T-helper 17 cell (primary cell): ENCODE measurements at places on chromosomes 1 and 21. TPM values are rescaled to one million over a fixed set of nuclear protein-coding genes. Genes with fewer than 3 reads are reported as not detected.
A peak's percentile ranks its signal among the peaks of the same experiment; 100 is the strongest.

Gene HSD3B1
- not detected for total RNA-seq

- H3K4me1 ChIP-seq: peaks cover 9% of the 10 kb centered on the region
- H3K27ac ChIP-seq: peak overlapping the region; percentile 37
- H3K27me3 ChIP-seq: no peaks in the 10 kb centered on the region
Measured at GRCh38 chr1:40860706-40861223, 1.4 kb downstream of the CITED4 start.

Gene ZBTB17
- 71.7 TPM for total RNA-seq

GRCh38 chr1:7422966-7423365 is 348.1 kb upstream of the VAMP3 start:
- H3K4me1 ChIP-seq: no peaks in the 10 kb centered on the region
- H3K36me3 ChIP-seq: peaks cover 3% of the 10 kb centered on the region
- peaks cover 23% of the 10 kb centered on the region for H3K27me3 ChIP-seq

DNA sequence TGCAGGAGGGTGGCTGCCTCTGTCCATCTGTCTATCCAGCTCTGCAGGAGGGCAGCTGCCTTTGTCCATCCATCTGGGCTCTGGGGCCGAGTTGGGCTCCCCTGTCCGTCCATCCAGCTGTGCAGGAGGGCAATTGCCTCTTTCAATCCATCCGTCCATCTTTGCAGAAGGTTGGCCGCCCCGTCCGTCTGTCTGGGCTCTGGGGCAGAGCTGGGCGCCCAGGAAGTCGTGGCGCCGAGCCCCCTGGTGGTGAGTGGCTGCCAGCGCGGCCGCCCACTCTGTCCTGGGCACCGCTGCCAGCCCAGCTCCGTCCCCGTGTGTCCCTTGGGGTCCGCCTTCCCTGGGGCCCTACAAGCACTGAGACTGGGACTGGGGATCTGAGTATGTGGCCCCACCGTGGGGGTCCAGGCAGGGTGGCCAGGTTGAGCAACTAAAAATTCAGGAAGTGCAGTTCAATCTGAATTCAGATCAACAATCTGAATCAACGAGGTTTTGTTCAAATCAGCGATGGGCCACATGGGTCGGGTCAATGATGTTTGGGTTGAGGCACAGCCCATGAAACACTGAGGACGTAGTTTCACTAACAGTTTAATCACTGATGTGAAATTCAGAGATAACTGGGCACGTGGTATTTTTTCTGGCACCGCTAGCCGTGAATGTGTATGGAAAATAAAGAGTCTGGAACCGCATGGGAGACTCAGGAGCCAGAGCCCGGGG is 99.1 kb upstream of the ACTRT2 start:
- no peak for DNase-seq
- no peak overlapping the region for H3K27ac ChIP-seq
- H3K4me3 ChIP-seq: no peak overlapping the region

- no peak overlapping the region for H3K27ac ChIP-seq
- peaks cover 22% of the 10 kb centered on the region for H3K27me3 ChIP-seq
- H3K36me3 ChIP-seq: no peaks in the 10 kb centered on the region
- no peaks in the 10 kb centered on the region for H3K4me1 ChIP-seq
Measured at GRCh38 chr1:56508523-56508983, 70.8 kb downstream of the PLPP3 start.

DNA sequence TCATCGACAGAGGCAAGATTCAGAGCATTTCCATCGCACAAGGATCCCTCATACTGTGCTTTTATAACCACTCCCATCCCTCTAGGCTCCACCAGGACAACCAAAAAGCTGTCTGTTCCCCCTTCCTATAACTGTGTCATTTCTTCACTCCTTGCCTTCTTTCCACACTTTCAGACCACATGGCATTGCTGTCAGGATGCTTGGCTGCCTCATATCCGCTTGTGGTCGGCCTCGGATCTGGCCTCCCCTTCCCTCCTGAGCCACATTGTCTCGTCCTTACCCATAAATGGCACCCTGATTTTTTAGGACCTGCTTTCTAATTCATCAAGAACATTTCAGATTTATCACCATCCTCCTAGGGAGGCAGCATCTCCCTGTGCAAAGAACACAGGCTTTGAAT is 80.5 kb downstream of the HIVEP3 start:
- no peak for DNase-seq
- H3K4me3 ChIP-seq: no peak overlapping the region
- peaks cover 10% of the 10 kb centered on the region for H3K36me3 ChIP-seq
- H3K27me3 ChIP-seq: no peaks in the 10 kb centered on the region
- H3K4me1 ChIP-seq: peaks cover 26% of the 10 kb centered on the region
- H3K27ac ChIP-seq: peak overlapping the region; percentile 10

Gene ARMH1
- total RNA-seq: 53.0 TPM

Gene CDCA8
- 0.70 TPM for total RNA-seq

Gene COP1
- total RNA-seq: 46.4 TPM

Gene SLC22A15
- 2.3 TPM for total RNA-seq

DNA sequence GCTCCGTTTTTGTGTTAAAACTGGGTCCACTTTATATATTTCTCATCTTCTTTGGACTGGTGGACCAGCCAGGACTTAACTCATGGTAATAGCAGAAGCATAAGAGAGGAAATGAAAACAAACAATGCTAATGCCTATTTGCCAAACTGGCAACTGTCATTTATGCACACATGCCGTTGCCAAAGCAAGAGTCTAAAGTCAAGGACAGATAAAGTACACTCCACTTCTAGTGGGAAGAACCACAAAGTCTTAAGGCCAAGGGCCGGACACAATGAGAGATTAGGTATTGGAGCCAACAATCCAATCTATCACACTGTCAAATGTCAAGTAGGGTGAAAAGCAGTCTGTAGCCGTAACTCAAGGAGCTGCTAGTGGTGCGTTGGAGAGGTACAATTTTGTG is 157.7 kb downstream of the LYPLAL1 start:
- H3K27ac ChIP-seq: no peak overlapping the region
- peaks cover 2% of the 10 kb centered on the region for H3K36me3 ChIP-seq
- H3K4me3 ChIP-seq: no peak overlapping the region
- no peak for DNase-seq
- no peaks in the 10 kb centered on the region for H3K27me3 ChIP-seq

Gene CD55
- 98.3 TPM for total RNA-seq

DNA sequence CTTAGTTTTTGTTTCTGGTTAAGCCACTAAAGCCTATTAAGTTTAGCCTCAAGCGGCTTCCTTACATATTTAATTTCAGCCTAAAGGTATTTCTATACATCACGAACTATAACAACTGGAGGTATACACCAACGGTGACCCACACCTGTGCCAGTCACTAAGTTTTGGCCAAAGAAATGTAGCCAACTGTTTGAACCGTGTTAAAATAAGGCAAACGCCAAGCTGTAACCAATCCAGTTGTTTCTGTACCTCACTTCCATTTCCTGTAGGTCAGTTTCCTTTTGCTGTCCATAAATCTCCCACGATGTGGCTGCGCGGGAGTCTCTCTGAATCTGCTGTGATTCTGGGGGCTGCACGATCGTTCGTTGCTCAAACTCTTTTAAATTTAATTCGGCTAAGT is 5.6 kb upstream of the ERO1B start:
- no peak overlapping the region for H3K4me3 ChIP-seq
- H3K4me1 ChIP-seq: peaks cover 26% of the 10 kb centered on the region
- no peak for DNase-seq
- peaks cover 8% of the 10 kb centered on the region for H3K27me3 ChIP-seq
- H3K27ac ChIP-seq: no peak overlapping the region
- no peaks in the 10 kb centered on the region for H3K36me3 ChIP-seq

Gene ECM1
- 0.70 TPM for total RNA-seq

Gene LY9
- total RNA-seq: 96.6 TPM

DNA sequence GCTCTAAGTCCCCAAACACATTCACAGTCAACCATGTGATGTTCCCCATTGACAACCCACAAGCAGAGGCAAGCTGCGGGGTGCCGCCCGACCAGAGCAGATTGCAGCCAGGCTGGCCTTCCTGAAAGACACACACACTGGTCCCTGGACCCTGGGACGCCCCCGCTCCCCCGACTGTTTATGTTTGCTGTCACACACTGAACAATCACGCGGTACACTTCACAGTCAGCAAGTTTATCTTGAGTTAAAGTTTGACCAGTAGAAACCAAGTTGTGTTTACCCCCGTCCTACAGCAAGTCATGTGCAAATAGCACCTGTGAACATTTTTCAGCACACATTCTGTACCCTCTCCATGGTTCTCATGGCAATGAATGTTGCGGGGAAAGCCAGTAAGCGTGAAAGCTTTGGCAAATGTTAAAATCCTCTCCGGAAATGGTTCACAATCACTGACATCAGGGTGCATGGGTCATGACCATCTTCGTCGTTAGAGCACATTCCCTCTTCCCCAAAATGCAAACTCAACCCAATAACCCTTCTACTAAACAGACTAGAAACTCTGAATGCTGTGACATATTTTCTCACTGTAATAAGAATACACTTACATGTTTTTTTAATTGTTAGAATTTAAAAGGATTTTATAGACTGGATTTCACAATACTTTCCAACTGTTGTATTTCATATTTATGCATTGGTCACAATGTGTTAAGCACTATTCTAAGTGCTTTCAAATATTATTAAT is 33.3 kb upstream of the IRF2BP2 start:
- no peaks in the 10 kb centered on the region for H3K36me3 ChIP-seq
- H3K27ac ChIP-seq: no peak overlapping the region
- peaks cover 3% of the 10 kb centered on the region for H3K4me1 ChIP-seq
- no peak overlapping the region for H3K4me3 ChIP-seq

DNA sequence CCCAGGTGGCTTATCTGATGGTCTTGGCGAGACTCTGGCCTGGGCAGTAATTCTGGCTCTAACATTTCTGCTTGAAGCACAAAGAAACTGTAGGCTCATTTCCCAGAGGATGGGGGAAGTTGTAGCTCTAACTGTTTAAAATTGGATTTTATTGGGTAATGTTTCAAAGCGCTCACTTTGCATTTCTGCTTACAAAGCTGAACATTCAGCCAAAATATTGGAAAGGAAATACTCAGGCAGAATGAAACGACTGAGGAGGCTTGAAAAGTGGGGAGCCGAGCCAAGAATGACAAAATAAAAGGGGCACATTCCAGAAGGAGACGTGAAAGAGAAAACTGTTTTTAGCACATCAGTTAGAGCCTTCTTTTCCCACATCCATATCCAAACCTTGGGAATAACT is 202.6 kb downstream of the GRIK1 start:
- no peak overlapping the region for H3K4me3 ChIP-seq
- H3K4me1 ChIP-seq: no peaks in the 10 kb centered on the region
- no peak overlapping the region for H3K27ac ChIP-seq
- DNase-seq: no peak
- H3K27me3 ChIP-seq: no peaks in the 10 kb centered on the region
- H3K36me3 ChIP-seq: no peaks in the 10 kb centered on the region

- DNase-seq: no peak
- peaks cover 2% of the 10 kb centered on the region for H3K36me3 ChIP-seq
- H3K4me3 ChIP-seq: peak overlapping the region; percentile 67
- H3K4me1 ChIP-seq: peaks cover 28% of the 10 kb centered on the region
- H3K27me3 ChIP-seq: no peaks in the 10 kb centered on the region
Measured at GRCh38 chr1:50724626-50725286, 235.3 kb downstream of the FAF1 start.

Gene MEX3A
- total RNA-seq: not detected

DNA sequence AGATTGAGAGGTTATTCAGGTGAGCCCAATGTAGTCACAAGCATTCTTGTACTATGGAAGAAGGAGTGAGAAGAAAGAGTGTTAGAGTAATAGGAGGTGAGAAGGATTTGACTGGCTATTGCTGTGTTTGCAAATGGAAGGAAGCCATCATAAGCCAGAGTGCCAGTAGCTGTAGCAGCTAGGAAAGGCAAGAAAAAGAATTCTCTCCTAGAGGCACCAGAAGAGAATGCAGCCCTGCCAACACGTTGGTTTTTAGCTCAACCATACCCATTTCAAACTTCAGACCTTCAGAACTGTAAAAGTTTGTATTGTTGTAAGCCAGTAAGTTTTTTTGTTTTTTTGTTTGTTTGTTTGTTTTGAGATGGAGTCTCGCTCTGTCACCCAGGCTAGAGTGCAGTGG is 8.9 kb upstream of the IL12RB2 start:
- H3K4me3 ChIP-seq: no peak overlapping the region
- no peak for DNase-seq

DNA sequence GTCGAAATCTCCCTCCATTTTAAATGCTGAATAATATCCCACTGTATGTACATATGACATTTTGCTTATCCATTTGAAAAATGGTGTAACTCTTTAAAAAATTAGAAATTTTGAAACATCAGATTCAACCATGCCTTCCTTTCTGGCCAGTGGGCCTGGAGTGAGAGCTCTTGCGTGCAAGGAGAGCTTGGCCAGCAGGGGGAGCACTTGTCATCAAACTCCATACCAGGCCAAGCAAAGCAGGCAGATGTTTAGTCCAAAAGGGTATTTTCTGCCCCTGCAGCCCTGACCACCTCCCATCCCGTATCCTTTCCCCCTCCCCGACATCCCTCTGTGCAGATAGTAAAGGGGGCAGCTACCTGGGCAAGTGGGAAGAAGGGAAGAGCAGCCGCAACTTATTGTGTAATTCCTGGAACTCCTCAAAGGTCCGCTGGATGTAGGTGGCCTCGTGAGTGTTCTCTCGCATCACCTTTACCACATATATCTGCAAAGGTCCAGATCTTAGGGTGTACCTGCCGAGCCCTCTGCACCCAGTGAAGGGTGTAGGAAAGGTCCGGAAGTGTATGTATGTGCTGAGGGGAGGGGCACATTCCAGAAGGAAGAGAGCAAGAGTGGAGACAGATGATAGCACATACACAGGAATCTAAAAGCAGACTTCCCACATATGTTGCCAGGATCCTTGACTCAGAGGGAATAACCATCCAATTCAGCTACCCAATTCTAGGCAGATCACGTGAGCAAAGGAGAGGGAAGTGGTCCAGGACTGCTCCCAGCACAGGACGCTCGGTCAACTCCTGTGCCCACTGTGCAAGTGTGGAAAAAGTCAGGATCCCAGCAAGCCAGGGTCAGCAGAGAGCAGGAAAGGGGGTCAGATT is 19.9 kb upstream of the PPP1R15B start:
- peaks cover 9% of the 10 kb centered on the region for H3K4me1 ChIP-seq
- H3K27ac ChIP-seq: peak overlapping the region; percentile 63

- no peak overlapping the region for H3K27ac ChIP-seq
- H3K27me3 ChIP-seq: no peaks in the 10 kb centered on the region
- H3K36me3 ChIP-seq: peaks cover 7% of the 10 kb centered on the region
- H3K4me3 ChIP-seq: no peak overlapping the region
Measured at GRCh38 chr1:59364037-59364436, 67.1 kb downstream of the FGGY start.

Gene BARHL2
- total RNA-seq: not detected

Gene OR6N2
- not detected for total RNA-seq

DNA sequence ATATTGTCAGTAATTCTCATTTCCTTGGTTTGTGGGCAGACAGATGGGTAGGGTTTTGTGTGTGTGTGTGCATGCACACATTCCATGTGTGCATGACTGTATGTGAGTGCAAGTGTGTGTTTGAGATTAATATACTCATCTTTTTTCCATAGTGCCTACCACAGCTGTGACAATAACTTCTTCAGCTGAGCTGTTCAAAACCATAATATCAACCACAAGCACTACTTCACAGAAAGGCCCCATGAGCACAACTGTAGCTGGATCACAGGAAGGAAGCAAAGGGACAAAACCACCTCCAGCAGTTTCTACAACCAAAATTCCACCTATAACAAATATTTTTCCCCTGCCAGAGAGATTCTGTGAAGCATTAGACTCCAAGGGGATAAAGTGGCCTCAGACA is 149.3 kb downstream of the ADGRL2 start:
- no peak overlapping the region for H3K27ac ChIP-seq
- no peak overlapping the region for H3K4me3 ChIP-seq
- no peak for DNase-seq
- H3K27me3 ChIP-seq: no peaks in the 10 kb centered on the region
- H3K4me1 ChIP-seq: no peaks in the 10 kb centered on the region
- H3K36me3 ChIP-seq: no peaks in the 10 kb centered on the region

Gene OR2T33
- not detected for total RNA-seq

Gene TTC34
- total RNA-seq: 1.1 TPM

Gene IL12RB2
- 3.4 TPM for total RNA-seq
